ENCODE measurements at places on chromosomes 4 and X.
A peak's percentile ranks its signal among the peaks of the same experiment; 100 is the strongest.

DNA sequence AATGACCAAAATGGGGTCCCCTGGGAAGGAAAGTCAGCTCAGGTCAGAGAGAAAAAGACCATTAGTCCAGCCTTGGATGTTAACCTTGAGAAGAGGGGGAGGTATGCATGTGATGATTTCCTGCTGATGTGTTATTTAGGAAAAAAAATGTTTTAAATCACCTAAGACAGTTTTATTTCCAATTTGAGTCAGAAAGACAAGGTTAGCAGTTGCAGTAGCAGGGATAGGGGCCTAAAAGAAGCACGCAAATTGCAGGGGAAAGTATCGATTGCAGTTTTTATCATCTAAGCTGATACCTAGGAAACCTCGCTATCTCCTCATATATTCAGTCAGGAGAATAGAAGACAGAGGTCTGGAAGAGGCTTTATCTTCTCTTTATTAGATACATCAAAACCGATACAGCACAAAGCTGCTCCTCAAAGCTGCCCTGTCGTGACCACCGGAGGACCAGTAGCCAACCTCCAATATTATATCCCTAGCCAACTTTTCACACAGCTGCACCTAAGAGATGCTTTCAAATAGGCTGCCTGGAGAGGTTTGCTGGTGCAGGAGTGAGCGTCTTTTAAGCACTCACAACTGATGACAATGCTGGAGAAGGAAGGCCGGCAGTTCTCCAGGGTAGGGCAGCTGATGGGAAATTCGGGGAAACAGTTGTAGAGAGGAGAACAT is 289.4 kb downstream of the INPP4B start:
- no peak for DNase-seq

DNA sequence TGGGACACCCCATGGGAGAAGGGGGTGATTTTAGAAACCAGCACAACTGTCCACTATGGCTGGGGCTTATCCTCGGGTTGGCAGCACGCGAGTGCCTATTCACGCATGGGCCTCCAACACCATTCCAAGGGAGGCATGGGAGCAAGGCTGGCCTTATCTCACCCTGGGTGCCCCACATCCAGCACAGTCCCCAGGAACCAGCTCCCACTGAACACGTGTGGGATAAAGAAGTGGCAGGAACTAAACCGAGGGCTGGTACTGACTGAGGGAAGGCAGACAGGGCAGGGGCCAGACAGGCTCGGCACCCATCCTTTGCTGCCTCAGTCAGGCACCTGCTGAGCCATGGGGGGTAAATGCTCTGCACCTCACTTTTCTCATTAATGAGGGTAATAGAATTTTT is 43.7 kb upstream of the GPR78 start:
- DNase-seq: no peak

DNA sequence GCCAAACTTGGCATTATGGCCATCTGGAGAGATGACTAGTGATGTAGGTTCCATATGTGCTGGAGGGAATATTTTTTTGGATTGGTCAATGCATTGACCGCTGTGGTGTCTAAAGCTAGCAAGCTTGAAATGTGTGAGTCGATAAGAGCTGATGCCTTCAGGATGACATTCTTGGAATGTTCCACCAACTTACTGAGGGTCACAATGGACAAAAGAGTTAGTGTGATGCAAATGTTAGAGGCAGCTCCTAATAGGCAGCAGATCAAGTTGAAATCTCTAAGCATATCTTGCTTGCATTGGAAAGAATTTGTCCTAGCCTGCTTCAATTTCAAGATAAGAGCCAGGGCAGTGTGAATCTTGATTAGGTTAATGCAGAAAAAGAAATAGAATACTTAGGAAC is 210.4 kb upstream of the AFF2 start:
- DNase-seq: no peak

DNA sequence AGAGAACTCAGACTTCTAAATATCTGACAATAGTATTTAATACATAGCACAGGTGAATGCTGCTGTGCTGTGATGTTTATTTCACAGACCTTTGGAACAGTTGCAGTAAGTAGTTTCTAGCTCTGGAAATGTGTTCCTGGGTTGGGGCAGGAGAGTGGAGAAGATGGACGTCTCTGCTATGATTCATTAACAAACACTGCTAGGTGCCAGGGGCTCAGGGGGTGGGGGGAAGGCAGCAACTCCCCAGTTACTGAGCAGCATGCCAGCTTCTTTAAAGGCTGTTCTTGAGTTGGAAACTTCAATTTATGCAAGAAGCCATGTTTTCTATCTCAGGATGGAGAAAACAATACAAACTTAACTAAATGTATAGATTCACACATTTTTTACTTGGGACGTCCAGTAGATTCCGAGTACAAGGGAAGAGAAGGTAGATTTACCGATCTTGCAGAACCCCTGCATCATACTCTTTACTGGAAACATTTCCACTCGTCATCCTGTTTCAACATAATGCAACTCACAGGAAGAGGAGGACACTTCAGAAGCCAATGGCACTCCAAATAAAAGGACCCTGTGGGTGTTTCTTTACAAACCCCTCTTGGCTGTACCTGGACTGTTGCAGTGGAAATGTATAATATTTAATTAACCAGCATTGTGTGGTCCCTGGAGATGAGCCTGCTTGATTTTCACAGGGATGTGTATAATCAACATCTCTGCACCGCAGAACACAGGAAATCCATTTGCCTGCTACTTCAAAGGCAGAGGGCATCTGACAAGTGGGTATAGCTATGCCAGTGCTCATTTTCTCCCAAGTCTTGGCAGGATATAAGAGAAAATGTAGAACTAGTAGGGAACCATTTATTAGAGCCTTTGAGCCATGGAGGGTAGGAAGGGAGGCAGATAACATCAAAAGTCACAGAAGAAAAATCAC is 171.4 kb downstream of the SH3KBP1 start:
- DNase-seq: no peak

DNA sequence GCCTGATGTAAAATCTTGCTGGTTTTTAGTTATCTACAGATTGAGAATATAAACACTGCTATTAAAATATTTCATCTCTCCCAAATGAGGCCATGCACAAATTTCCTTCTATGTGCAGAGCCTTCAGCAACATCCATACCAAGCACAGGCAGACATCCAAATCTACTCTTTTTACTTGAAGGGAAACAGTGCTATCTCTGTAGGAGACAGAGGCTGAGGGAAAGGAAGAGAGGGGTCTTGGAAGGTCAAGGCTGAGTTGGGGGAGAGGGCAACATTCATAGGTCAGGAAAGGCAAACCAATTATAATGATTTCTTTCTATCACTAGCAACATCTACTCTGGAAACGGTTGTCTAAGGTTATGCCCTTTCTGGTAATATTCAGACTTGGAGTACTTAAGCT is 240.2 kb downstream of the CBR4 start:
- no peak for DNase-seq

DNA sequence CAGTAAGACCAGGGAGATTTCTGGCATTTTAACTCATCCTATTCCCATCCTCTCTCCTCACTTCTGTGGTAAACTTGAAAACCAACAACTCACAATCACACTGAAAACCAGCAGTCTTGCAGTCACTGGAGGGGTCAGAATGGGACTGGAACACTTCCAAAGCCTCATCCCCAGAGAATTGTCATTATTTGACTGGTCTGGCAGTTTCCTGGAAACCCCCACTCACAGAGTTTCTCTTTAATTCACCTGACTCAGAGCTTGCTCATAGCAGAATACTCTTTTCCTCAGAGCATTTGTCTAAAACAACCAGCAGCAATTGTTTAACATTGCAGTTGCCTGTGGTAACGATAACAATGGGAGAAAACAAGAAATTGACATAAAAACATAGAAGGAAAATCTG is 7.3 kb upstream of the RAB9B start:
- DNase-seq: no peak

DNA sequence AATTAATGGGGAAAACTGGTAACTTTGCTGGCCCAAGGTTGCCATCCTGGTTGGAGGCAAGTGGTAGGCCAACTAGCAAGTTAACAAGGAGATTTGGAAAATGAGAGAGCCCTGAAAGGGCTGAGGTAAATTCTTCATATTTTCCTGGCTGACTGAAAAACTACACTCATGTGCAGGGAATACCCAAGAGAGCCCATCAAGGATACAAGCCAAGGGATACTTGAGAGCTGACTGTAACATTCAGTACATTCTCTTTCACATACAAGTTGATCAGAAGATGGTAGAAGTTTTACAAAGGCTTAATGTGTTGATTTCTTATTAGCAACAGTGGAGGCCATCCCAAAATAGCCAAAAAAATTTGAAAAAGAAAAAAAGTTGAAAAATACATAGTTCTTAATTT is 33.3 kb downstream of the IL2 start:
- DNase-seq: no peak

GRCh38 chr4:175281894-175282293 is 363.7 kb downstream of the ADAM29 start:
- DNase-seq: no peak

DNA sequence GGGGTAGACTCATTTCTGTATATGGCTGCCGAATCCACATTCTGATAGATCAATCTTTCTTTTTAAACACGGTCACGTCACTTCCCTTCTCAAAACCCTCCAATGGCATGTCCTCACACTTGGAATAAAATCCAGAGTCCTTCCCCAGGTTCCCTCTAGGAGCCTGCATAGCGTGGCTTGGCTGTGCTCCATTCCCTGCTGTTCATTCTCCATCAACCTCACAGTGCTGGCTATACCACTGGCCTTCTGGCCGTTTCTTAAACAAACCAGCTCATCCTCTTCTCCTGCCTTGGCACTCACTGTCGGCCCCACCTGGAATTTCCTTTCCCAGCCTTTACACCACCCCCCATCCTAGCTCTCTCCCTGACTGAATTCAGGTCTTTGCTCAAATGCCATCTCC is 77.1 kb downstream of the RBM47 start:
- no peak for DNase-seq

DNA sequence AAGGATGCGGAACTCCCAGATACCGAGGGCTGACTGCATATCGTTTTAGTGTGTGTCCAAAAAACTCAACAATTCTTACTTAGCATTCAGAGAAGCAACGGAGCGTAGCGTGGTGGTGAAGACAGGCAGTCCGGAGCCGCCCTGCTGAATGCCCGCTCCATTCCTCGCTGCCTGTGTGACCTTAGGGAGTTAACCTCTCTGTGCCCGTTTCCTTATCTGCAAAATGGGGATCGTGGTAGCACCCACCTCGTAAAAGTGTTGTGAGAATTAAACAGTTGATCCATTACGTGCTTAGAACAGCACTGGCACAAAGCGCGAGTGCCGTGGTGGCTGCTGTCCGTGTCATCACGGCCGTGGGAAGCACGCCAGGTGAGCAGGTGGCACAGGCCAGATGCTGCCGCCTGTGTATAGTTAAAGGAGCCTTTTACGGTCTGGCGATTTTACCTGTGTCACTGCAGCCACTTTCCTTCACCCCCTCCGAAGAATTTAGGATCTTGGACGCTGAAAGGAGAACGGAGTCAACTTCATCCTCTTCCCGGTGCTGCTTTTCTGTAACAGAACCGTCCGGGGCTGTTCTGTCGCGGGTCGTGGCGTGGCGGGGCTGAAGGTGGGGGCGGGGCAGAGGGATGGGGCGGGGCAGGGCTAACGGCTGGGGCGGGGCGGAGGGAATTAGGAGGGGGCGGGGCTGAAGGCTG is 885 bp downstream of the CCDC110 start:
- DNase-seq: peak; percentile 3

DNA sequence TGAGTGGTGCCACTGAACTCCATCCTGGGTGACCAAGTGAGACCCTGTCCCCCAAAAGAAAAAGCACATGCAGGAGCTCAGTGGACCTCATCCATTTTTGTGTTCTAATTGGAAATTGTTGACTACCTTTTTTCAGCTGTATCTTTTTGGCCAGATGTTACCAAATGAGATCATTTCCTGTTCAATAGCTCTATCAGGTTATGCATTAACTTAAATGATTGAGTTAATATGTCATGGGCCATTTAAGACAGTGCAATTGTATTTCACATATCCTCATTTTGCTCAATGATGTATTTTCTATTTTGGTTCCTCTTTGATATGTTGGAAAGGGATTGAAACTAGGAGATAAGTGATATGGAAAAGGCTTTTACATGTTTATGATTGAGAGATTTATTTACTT is 26.2 kb upstream of the RHOH start:
- no peak for DNase-seq

- no peak for DNase-seq
Measured at GRCh38 chrX:40683245-40683644, 35.9 kb upstream of the CXorf38 start.

GRCh38 chr4:122906859-122907305 is 15.5 kb downstream of the NUDT6 start:
- no peak for DNase-seq

DNA sequence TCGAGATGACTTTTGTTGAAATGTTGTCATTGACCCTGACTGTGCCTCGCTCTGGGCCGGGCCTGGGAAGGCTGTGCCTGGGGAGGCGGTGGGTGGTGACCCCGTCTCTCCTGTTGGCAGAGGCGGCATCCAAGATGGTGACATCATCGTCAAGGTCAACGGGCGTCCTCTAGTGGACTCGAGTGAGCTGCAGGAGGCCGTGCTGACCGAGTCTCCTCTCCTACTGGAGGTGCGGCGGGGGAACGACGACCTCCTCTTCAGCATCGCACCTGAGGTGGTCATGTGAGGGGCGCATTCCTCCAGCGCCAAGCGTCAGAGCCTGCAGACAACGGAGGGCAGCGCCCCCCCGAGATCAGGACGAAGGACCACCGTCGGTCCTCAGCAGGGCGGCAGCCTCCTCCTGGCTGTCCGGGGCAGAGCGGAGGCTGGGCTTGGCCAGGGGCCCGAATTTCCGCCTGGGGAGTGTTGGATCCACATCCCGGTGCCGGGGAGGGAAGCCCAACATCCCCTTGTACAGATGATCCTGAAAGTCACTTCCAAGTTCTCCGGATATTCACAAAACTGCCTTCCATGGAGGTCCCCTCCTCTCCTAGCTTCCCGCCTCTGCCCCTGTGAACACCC is 36.4 kb downstream of the HTRA3 start:
- DNase-seq: no peak

- no peak for DNase-seq
Measured at GRCh38 chr4:10897076-10897475, 212.5 kb upstream of the CLNK start.

- DNase-seq: no peak
Measured at GRCh38 chr4:43564591-43564990, 672.1 kb downstream of the GRXCR1 start.

- no peak for DNase-seq
Measured at GRCh38 chr4:28966982-28967381, 1753.2 kb upstream of the PCDH7 start.

GRCh38 chr4:76950956-76951671 is 1.6 kb downstream of the SEPTIN11 start:
- no peak for DNase-seq

GRCh38 chr4:19725130-19725529 is 526.6 kb upstream of the SLIT2 start:
- DNase-seq: no peak
